ENCODE measurements at places on chromosomes 12 and 14. TPM values are rescaled to one million over a fixed set of nuclear protein-coding genes. Genes with fewer than 3 reads are reported as not detected.
A peak's percentile ranks its signal among the peaks of the same experiment; 100 is the strongest.

GRCh38 chr12:16359512-16360491, 12.4 kb downstream of the MGST1 start:
- no peak for DNase-seq

DNA sequence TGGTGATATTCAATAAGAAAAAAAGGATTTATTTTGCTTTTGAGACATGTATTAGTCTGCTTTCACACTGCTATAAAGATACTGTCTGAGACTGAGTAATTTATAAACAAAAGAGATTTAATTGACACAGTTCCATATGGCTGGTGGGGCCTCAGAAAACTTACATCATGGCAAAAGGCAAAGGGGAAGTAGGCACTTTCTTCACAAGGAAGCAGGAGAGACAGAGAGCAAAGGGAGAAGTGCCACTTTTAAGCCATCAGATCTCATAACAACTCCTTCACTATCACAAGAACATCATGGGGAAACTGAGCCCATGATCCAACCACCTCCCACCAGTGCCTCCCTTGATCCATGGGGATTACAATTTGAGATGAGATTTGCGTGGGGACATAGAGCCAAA, 43.9 kb downstream of the BHLHE41 start:
- DNase-seq: no peak

GRCh38 chr12:10098791-10099190, at the start of gene CLEC1A:
Gene CLEC1A (minus strand): TSS chr12:10098985. CDS start chr12:10098922, 63 bp downstream.
- DNase-seq: peak; percentile 44

DNA sequence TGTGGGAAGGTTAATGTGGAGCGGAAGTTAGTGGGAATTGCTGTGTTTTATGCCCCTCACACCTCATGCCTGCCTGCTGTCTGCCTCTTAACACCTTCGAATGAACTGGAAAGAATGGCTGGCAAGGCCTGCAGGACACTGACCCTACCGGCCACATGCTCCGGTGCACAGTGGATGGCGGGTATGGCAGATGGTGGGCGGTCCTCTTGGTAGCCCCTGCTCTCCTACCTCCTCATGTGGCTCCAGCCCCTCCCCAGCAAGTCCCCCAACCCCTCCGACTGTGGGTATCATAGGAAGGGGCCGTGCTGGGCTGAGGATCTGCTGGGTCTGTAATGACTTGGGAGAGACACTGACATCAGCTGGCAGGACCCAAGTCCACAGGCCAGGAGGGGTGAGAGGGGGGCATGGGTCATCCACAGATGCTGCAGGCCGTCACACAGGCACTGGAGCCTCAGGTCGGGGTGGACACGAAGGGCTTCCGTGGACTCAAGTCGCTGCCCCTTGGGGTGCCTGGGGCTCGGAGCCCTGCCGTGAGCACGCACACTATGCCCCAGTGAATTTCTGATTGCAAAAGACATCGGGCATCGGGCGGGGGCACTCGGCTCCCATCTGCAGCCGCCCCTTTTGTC, 77.4 kb downstream of the KIF26A start:
- no peak for DNase-seq

DNA sequence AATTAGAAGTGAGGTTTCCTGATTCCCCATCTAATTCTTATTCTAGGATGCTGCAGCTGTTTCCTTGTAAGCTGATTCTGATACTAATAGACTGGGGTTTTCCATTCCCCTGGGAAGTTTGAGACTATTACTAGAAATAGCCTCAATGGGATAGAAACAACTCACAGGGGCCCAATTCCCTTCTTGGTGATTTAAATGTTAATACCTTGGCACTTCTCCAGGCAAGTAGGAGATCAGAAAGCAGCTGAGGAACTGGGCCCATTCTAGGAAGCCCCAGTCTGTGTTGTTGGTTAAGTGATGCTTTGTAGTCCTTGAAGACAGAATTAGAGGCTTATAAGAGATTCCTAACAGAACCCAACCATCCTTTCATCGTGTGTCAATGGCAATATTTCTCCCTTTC, 407.0 kb upstream of the SEL1L start:
- no peak for DNase-seq

DNA sequence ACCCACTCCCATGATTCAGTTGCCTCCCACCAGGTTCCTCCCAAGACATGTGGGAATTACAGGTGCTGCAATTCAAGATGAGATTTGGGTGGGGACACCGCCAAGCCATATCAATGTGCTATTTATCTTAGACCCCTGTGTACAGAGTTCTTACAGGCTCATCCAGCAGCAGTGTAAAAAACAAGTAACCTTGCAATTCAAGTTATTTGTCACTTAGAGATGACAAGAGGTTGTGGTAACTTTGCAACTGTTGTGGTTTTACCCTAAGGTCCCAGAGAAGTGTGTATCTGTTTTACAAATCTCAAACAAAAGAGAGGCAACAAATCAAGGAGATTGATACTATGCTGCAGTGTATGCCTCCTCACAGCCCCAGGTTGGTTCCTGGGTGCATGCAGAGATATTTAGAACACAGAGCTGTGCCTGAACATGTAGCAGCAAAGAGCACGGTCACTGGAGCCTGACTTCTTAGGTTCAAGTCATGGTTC, 11.5 kb upstream of the HELB start:
- DNase-seq: no peak

DNA sequence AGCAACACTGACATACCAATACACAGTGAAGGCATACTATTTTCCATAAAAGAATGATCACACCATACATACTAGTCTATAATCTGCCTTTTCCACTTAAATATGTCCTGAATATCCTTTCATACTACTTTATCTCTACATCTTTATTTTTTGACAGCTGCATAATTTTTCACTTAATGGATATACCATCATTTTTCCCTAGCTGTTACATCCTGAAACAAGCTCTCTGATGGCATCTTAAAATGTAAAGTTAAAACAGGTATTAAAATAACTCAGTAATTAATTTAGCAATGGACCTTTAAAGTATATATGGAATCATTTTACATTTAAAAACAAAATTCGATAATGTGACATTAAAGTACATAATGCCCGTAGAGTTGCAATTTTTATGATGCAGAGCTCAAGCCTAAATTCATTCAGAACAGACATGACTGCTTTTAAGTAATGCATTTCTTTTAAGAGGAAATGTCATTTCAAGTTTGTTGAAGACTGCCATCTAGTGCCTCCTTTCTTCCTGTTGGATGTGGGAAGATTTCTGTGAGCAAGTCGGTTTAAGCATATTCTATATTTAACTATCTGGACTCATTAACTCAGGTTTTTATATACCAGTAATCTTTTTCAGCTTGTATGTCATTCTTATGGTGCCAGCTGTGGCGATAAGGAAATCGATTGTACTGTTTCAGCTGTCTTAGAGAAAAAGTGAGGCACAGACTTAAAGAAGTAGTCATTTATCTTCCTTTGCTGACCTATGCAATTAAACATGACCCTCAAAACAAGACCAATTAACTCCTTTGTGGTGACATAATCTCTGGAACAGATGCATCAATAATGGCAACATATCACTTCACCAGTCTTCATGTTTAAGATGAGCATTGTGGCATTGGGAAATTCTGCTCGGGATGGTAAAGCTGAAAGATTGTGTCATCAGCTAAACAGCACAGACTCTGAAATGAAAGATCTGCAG, 20.3 kb downstream of the PRICKLE1 start:
- DNase-seq: no peak

DNA sequence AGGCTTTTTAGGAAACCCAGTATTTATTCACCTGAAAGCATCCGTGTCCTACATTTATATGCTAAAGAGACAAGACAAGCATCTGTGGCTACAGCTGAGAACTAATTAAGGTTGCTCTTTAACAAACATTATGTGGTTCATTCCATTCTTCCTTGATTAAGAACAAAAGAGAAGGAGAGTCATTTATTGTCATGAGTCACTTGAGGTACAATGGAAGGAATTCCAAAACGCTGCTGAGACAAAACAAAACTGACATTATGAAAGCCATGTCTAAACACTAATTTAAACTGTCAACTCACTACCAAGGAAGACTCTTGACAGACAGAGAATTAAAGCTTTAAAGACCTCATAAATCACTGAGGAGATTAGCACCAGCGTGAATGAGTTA, 214.4 kb downstream of the BMP4 start:
- no peak for DNase-seq

IAPP gene
- polyA plus RNA-seq: not detected

TESPA1 gene
- polyA plus RNA-seq: 1.5 TPM

TBX5 gene
- 0.43 TPM for polyA plus RNA-seq

UNC79 gene
- polyA plus RNA-seq: 0.58 TPM
